Tibial nerve (tissue), 4 donors: ENCODE measurements at places on chromosomes 5 and 9. TPM values are rescaled to one million over a fixed set of nuclear protein-coding genes. Genes with fewer than 3 reads are reported as not detected.

DNA sequence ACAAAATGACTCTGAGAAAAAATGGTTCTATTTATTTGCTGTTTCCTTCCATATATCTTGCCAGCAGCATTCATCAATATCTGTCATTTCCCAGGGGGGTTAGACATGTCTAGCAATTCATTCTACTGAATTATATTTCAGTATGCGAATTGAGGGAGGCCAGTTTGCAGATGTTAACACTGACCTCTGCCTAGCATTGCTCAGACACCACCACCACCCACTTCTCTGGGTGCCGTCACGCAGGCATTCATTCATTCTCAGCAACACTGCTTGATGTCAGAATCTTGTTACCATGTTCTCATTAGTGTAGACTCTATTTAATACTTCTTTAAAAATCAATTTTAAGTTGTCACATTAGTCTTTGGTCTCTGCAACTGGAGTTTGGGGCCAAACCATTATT lies 181.7 kb downstream of the MAST4 start:
- no peak overlapping the region for H3K4me3 ChIP-seq
- DNase-seq: no peak
- no peak overlapping the region for H3K27ac ChIP-seq
- no peaks in the 10 kb centered on the region for H3K27me3 ChIP-seq
- no peaks in the 10 kb centered on the region for H3K36me3 ChIP-seq

GRCh38 chr5:141512911-141513626 lies 24.2 kb downstream of the PCDHGC5 start:
- H3K27ac ChIP-seq: peak overlapping the region; percentile 25
- peaks cover 60% of the 10 kb centered on the region for H3K4me1 ChIP-seq
- H3K36me3 ChIP-seq: peaks cover 37% of the 10 kb centered on the region
- no peaks in the 10 kb centered on the region for H3K27me3 ChIP-seq
- peak; percentile 27 for DNase-seq

The C9orf50 gene
- 1.0 TPM for total RNA-seq

GRCh38 chr9:35487081-35487480 lies 2.8 kb upstream of the RUSC2 start:
- no peaks in the 10 kb centered on the region for H3K4me1 ChIP-seq
- H3K4me3 ChIP-seq: no peak overlapping the region
- no peak overlapping the region for H3K27ac ChIP-seq
- DNase-seq: no peak
- H3K27me3 ChIP-seq: no peaks in the 10 kb centered on the region

DNA sequence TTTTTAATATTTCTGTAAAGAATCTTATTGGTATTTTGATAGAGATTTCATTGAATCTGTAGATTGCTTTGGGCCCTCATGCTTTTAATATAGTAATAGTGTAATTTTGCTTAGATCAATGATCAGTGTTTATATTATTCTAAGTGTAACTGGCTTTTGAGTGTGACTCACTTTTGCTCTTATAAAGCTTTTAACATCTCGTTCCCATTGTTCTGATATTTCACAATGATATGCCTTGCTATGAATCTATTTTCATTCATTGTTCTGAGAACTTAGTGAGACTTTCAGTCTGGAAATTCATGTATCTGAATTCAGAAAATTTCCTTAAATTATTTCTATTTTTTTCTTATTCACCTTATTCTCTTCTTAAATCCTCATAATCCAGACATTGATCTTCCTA lies 13.5 kb upstream of the MAMDC2 start:
- H3K36me3 ChIP-seq: no peaks in the 10 kb centered on the region
- no peak overlapping the region for H3K4me3 ChIP-seq
- no peaks in the 10 kb centered on the region for H3K4me1 ChIP-seq
- no peaks in the 10 kb centered on the region for H3K27me3 ChIP-seq
- no peak overlapping the region for H3K27ac ChIP-seq
- DNase-seq: no peak

GRCh38 chr9:77744841-77745430 lies 96.8 kb upstream of the GNA14 start:
- DNase-seq: no peak
- no peaks in the 10 kb centered on the region for H3K4me1 ChIP-seq
- H3K27me3 ChIP-seq: no peaks in the 10 kb centered on the region
- no peak overlapping the region for H3K27ac ChIP-seq
- no peak overlapping the region for H3K4me3 ChIP-seq

The LHX3 gene
- total RNA-seq: not detected

DNA sequence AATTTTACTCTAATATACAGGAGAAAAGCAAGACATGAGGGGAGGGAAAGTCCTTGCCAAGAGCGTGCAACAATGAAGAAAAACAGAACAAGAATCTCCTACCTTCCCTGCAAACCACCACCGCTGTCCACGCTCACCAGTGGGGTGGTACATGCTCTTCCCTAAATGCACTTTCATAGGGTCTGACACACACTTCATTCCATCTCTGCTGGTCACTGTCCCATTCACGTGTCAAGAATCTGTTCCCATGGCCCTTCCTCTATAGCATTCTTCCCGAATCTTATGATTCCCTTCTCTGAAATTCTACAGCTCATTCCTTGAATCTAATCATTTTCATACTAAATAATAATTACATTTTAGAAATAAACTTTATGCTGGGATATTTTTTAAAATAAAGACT lies 11.4 kb upstream of the DNAH5 start:
- DNase-seq: no peak
- no peaks in the 10 kb centered on the region for H3K27me3 ChIP-seq
- no peak overlapping the region for H3K27ac ChIP-seq
- H3K4me1 ChIP-seq: no peaks in the 10 kb centered on the region

The SLC23A1 gene
- not detected for total RNA-seq
